ENCODE measurements at places on chromosomes 6 and 20.
A peak's percentile ranks its signal among the peaks of the same experiment; 100 is the strongest.

DNA sequence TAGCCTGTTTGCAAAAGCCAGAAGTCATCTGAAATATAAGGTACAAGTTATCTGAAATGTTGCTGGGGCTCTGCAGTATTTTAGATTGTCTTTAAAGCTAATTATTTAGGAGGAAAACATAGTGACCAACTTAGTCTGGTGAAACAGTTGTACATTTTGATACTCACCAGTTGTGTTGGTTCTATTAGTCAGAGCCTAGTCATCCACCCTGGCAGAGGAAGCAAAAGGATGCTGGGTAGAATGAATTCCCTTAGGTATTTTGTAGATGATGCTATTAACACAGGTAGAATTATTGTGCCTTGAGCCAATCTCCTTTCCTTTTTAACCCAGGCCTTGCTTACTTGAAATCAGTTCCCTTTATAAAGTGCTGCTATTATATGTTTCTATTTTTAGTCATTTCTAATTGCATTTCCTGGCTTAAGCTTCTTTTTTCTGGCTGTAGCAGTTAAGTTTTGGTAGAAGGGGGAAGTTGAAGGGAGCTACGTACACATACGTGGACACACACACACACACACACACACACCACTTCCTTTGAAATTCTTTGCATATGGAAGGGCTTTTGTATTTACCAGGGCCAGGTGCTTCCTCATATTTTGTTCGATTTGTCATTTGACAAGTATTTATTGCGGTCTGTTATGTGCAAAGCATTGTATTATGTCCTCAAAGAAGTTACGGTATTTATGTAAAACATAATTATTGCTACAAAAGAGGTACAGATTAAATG is 82.4 kb downstream of the RTN4IP1 start:
- DNase-seq = peak; percentile 32

- no peak for DNase-seq
Observed at GRCh38 chr6:163940705-163941623, 526.4 kb downstream of the QKI start.

- DNase-seq = no peak
Observed at GRCh38 chr6:9620263-9620662, 794.6 kb downstream of the TFAP2A start.

DNA sequence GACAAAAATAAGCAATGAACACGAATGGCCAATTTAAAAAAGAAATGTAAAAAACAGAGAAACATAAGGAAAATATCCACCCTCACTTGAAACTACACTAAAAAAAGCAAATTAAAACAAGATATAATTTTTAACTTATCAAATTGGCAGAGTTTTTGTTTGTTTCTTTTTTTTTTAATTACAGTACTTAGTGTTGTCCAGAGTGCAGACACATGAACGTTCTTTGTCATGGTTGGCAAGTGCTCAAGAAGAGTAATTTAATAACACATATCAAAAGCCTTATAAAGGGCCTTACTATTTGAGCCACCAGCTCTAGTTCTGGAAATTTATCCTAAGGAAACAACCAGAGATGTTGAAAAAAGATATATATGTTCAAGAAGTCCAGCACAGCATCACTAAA is 142.3 kb downstream of the ATXN1 start:
- DNase-seq = no peak

- DNase-seq = no peak
Observed at GRCh38 chr20:16113736-16114135, 459.5 kb downstream of the KIF16B start.

GRCh38 chr6:38591439-38591838 is 48.3 kb downstream of the BTBD9 start:
- DNase-seq = no peak

All from CD4-positive, alpha-beta T cell treated with Interleukin-10 for 1 hour (primary cell).